Fibroblast of lung (primary cell): ENCODE measurements at places on chromosomes 12 and 14.
A peak's percentile ranks its signal among the peaks of the same experiment; 100 is the strongest.

GRCh38 chr12:27906127-27906500, 66.4 kb downstream of the PTHLH start:
- DNase-seq = no peak

- peak; percentile 62 for DNase-seq
These were observed 238.8 kb upstream of the RGS6 start for GRCh38 chr14:71693381-71693780.

DNA sequence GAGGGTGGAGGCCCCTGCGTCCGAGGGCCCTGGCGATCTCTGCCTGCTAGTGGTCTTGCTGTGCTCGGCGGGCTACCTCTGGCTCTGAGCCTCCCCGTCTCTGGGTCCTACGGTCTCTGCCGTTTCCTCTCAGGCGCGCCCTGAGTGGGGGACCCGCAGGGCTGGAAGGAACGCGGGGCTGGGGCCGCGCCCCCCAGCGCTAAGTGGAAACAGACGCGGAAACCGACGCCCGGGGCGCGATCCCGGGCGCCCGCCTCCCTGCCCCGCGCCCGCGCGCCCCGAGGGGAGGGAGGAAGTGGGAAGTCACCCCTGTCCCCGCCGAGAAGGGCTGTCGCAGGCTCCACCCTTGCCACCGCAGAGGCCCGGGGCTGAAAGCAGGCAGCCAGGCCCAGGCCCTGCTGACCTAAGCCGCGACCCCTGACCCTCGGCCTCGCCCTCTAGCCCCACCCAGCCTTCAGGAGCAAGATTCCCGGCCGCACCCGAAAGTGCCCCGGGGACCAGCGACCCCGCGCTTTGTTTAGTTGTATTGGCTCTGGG, 831 bp downstream of the CRIP1 start:
- DNase-seq = no peak

- no peak for DNase-seq
These were observed 24.7 kb upstream of the AP4S1 start for GRCh38 chr14:31000629-31001338.

- no peak for DNase-seq
These were observed 32.8 kb downstream of the CCDC91 start for GRCh38 chr12:28223025-28223554.
